ENCODE measurements at places on chromosomes 2 and 18.

GRCh38 chr2:25410370-25410769 is 68.6 kb upstream of the DNMT3A start:
- no peak for DNase-seq

- peak; percentile 82 for DNase-seq
These were observed 54.8 kb downstream of the HNMT start for GRCh38 chr2:138018866-138019688.

DNA sequence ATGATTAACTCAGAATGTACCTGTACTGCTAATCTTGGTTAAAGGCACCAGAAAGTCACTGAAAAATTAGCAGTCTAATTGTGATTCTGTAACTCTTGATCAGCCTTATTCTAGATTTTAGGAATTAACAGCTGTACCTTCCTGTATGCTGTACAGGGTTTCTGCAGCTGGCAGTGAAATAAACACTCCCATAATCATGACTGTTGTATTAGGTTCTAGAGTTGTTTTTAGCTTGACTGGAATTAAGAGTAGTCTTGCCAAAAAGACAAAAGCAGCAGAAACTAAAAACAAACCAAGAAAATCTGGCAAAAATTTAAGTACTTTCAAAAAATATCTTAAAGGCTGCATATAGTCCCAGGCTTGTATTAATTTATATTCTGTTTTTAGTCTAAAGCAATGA is 103.5 kb downstream of the SOS1 start:
- DNase-seq, result no peak

GRCh38 chr2:43566461-43566729 is 29.4 kb downstream of the THADA start:
- no peak for DNase-seq

DNA sequence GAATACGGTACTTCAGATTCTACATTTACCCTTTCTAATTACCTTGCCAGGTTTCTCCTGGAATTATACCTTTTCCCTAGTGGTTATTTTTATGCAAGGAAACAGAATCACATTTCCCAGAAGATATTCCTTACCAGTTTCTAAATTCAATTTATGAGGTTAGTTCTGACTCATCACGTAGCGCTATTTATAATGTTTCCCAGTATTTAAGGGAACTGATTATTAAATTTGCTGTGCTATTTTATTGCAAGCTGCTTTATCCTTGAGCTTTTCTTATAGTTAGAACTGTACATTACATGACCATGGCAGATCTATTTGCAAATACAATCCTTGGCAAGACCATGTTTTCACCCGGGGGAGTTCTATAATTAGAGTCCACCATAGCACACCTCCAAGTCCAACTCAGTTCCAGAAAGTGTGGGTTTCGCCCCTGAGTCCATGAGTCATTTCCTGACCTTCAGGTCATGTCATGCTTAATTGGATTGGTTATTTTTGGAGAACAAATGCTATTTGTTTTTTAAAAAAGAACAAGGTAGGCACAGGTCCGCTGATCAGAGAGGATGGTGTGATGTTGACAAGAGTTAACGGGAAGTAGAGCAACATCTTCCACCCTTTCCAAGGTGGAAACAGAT is 126.6 kb downstream of the ZNF532 start:
- no peak for DNase-seq

DNA sequence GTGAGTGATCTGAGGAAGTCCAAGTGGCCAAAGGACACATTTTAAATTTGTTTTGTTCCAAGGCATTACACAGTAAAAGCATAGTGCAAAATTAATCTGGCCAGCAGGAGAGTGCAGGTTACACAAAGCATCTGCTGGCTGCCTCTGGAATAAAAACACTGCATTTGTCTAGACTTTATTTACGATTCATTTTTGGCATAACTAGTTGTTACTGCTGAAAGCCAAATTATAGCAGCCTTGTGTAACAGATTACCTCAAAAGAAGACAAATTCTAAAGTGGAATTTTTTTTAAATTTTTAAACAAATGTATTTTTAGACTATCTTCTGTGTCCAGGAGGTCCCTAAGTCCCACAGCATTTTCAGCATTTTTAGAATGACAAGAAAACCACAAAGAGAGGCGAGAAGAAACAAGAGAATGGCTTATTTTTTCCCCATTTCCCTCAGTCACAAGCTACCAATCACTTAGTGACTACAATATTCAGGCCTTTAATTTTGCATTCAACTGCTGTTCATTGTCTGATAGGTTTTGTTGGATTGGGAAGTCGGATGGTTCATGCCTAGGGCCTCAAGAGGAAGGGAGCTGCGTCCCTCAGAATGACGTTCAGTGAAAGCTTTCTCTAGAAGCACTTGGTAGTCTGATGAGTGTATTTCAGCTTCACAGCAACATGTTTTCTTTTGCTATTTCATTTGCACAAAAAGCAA is 46.0 kb downstream of the TMEFF2 start:
- DNase-seq, result no peak

GRCh38 chr2:31384771-31385276 is 29.7 kb downstream of the XDH start:
- no peak for DNase-seq

DNA sequence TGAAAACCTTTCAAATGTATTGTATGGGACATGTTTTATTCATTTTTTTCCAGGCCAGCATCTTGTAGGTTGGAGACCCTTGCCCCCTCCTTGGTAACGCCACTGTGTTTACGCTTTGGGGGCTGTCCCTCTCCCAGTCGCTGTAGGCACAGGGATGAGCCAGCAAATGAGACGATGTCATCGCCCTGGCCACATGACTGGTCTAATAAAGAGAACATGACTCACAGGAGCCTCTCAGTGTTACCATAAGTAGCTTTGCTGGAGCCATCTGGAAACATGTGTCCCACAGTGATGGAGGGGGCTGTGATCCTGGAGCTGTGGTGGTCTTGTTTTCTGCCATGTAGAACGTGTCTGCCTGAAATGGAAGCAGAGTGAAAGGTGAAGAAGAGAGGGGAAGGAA is 78.9 kb downstream of the CD8B2 start:
- DNase-seq, result no peak

DNA sequence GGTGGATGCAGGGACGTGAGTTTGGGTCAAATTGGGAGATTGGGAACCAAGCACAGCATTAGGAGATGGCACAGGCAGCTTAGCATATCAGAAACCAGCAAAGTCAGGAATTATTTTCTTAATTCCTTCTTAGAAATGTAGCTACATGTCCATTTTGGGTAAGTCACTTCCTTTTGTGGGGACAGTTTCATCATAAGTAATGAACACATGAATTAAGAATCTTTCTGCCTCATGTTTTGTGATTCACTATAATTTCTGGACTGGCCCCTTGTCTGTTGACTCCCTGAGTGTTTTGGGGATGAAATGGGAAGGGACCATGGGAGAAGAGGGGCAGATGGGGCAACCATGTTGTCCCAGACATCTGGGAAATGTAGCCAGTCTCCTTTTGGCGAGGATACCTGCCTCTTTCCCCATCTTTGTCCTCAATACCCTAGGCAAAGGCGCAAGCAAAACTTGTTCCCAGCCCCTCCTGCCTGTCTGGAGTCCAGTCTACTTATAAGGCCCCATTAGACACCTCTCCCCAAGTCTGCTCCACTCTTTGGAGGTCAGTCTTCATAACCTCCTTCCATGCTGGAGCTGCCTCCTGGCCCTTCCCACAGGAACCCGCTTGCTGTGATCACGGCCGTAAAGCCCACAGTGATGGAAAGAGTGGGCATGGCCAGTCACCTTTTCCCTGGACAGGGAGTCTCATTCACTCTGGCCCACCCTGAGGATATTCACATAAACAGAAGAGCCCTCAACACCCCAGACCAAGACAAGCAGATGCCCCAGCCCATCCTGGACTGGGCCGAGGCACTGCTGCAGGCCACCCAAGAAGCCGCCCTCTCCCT is 25.7 kb downstream of the MTHFD2 start:
- DNase-seq, result no peak

GRCh38 chr18:50753311-50753710 is 66.5 kb downstream of the MRO start:
- no peak for DNase-seq

GRCh38 chr2:170969030-170969429 is 40.0 kb downstream of the GORASP2 start:
- DNase-seq, result no peak

DNA sequence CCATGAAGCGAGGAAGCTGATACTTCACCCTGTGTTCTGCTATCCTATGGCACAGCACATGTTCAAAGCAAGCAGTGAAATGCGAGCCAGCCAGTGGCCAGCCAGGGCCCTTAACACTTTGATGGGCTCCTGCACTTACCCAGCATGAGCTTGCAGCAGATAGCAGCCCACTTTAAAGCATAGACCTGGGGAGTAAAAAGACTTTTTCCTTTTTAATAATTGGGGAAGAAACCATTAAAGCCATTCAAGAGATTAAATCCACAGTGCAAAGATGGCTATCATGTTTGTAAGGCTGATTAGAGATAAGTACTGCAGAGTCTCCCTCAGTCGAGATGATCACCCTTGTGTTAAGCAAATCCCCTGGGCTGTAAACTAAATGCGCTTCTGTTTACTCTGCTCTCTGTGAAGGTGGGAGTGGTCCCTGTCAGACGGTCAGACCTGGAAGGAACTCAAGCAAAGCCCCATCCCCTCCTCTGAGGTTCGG is 15.7 kb downstream of the CCBE1 start:
- no peak for DNase-seq

DNA sequence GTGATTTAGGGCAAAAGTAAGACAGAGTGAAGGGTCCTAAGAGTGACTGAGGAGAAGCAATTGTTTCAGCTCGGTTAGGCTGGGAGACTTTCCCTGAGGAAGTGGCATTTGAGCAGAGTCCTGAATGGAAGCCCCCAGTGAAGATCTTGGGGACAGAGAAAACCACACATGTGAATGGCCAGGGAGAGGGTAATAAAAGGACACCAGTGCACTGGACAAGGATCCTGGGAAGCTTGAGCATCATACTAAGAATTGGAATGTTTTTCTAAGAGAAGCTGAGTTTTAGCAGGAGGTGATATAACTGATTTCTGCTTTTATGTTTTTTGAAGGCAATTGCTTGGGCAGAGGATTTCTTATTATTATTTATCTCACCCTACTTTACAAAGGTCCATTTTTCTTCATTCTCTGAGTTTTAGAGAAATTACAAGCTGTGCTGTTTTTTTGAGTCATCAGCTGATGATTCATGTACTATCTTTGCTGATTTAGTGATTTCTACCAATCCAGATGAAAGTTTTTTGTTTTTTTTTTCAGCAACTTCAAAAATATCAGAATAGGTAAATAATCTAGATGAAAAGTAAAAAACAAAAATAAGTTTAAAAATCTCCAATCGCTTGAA is 43.5 kb downstream of the MFSD6 start:
- DNase-seq, result no peak

DNA sequence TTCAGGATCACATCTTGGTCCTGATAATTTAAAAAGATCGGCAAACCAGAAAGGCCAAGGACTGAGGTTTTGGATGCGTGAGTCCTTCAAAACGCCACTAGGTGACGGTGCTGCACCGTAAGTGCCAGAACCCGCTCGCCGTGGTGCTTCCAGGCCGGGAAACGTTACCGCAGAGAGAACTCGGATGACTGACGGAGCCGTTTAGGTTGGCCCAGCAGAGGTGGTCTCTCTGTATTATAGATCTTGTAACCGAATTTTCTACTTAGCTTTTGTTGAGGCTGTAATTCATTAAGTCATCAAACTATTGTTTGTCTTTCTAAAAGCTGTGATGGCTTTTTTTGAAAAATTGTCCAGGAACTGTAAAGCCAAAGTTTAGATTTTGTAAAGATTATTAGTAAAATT is 39.8 kb upstream of the ADCYAP1 start:
- peak; percentile 76 for DNase-seq

DNA sequence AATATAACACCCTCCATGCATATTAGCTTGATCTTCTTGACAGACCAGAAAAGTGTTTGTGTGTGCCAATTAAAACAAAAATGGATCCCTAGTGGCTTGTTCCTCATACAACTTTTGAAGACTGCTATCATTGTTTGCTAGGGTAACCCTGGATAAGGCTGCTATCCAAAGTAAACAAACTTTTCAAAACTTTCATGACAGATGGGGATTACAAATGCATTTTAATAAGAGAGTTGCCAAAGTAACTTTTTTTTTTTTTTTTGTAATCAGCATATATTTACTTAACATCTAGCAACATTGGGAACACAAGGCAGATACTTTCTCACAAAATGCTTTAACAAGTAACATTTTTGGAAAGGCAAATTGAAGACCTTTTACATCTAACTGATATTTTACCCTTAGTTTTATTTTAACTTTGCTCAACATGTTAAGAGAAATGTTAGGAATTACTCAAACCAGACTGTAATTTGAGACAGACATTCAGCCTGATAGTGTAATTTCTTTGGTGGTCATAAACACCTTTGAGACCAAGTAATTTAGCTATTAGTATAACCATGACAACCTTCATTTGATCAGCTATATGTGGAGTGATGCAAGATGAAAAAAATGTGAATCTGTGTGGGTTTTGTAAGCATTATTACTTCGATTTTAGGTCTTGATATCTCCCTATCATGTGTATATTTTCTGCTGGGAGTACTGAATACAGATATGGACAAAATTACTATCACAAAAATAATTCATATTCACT is 300.9 kb downstream of the ARHGAP15 start:
- no peak for DNase-seq

GRCh38 chr2:101623031-101623521 is 74.4 kb upstream of the MAP4K4 start:
- DNase-seq, result peak; percentile 39

GRCh38 chr2:218217360-218218267 is 625 bp downstream of the ARPC2 start:
- DNase-seq, result peak; percentile 46

DNA sequence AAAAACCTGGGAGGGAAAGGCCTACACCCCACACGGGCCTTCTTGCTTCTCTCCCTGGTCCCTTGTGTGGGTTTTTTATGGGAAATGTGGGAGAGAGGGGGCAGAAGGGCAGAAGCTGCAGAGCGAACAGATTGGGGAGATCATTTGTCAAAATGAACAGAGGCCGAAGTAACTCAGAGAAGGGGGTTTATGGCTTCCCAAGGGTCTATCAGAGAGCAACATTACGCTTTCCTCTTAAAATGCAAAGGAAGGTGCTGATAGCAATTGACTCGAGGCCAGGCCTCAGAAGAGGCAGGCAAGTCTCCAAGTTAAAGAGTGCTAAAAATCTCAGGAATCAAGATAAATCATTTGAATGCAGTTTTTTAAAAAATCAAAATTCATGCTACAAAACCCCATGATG is 101.5 kb downstream of the SGPP2 start:
- no peak for DNase-seq

DNA sequence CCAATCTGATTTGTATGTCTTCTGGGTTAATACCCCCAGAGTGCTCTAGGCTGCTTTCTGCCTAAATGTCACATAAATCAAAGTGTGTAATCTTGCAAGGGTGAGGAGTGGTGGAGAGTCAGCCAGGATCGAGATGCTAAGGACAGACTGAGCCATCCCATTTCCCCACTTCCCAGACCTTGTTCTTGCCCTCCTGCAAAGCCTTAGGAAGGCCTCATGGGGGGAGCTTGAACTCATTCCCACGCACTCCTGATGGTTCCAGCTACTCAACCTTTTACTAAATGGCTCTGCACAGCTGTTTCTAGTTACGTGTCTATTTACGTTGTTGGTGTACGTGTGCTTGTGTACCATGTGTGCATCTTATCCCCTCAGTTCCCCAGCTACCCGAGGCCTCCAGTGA is 423.6 kb upstream of the TNP1 start:
- no peak for DNase-seq

- no peak for DNase-seq
These were observed 139.2 kb downstream of the NEDD4L start for GRCh38 chr18:58183226-58183625.

- no peak for DNase-seq
These were observed 563.4 kb downstream of the LRRTM4 start for GRCh38 chr2:76958749-76959148.

GRCh38 chr2:127996160-127996559 is 31.7 kb downstream of the SAP130 start:
- DNase-seq, result no peak

Data from hematopoietic multipotent progenitor cell treated with erythropoietin and hydrocortisone succinate and interleukin-3 and kit ligand, for 8 days (in vitro differentiated cells).